ENCODE measurements at places on chromosomes 5 and 9.

DNA sequence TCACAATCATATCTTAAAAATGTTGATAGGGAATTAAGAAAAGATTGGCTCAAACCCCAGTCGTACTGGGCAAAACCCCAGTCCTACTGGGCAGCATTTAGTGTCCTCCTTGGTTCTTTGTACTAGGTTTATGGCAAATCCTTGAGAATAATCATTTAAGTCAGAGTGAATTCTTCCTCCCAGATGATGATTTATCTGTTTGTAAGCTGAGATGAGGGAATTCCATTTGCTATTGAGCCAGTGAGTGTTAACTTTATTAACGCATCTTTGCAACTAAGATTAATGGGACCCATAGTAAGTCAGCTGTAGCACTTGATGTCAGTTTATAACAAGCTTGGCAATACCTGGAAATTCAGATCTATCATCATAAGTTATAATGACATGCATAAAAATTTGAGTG, 821.8 kb upstream of the DMAC1 start:
- no peak for DNase-seq

GRCh38 chr5:54693936-54694657, 176.5 kb downstream of the SNX18 start:
- DNase-seq = no peak

- DNase-seq = no peak
These were observed 17.7 kb downstream of the MARVELD2 start for GRCh38 chr5:69432412-69433206.

GRCh38 chr5:68277431-68277830, 61.9 kb downstream of the PIK3R1 start:
- no peak for DNase-seq

- DNase-seq = no peak
These were observed 58.8 kb upstream of the GFPT2 start for GRCh38 chr5:180411948-180412347.

- DNase-seq = no peak
These were observed 26.5 kb downstream of the WNK2 start for GRCh38 chr9:93210324-93210973.

GRCh38 chr9:104780796-104781395, 17.0 kb downstream of the NIPSNAP3B start:
- DNase-seq = no peak

DNA sequence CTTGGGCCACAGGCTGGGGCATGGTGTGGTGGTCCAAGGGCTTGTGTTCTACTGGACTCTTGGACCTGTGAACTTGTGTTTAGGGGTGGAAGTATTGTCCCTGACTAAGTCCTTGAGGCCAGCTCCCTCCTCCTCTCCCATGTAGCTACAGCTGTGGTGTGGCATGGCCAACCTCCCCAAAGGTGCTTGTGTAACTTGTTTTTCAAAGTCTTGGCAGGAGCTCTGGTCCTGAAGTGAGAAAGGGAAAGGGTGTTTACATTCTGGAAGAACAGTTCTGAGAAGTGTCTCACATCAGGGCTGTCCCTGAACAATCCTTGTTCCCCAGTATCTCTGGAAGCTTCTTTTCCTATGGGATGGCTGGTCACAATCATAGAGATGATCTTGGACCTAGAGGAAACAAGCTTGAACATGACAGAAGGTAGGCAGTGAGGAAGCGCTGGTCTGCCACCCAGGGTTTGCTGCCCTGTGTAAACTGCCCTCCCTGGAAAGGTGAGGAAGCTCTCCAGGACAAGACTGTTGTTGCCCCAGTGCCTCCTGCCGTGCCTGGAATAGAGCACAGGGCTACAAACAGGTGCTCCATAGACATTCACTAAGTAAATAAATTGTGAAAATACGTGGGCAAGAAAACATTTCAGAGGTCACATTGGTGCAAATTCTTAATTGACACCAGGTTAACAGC, 64.6 kb upstream of the KLF9 start:
- DNase-seq = no peak

GRCh38 chr5:135129307-135129706, 95.3 kb upstream of the PITX1 start:
- DNase-seq = no peak

DNA sequence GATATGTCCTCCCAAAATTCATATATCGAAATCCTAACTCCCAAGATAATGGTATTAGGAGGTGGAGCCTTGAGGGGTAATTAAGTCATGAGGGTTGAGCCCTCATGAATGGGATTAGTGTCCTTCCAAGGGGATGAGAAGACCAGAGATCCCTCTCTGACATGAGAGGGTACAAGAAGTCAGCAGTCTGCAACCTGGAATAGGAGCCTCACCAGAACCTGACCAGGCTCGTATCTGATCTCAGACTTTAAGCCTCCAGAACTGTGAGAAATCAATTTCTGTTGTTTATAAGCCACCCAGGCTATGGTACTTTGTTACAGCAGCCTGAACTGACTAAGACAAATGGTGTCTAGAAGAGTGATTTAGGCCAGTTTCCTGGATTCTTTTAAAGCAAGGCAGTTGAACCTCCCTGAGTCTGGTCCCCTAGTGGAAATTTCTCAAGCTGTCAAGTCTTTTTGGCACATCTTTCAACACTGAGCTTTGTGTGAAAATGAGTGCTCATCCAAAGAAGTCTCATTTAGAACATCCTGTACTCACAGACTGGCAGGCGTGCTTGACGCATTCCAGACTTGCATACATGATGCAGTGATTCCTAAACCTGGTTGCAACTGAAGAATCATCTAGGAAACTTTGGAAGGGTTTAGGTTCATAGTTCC, 254.8 kb upstream of the PPP1R2B start:
- DNase-seq = no peak

DNA sequence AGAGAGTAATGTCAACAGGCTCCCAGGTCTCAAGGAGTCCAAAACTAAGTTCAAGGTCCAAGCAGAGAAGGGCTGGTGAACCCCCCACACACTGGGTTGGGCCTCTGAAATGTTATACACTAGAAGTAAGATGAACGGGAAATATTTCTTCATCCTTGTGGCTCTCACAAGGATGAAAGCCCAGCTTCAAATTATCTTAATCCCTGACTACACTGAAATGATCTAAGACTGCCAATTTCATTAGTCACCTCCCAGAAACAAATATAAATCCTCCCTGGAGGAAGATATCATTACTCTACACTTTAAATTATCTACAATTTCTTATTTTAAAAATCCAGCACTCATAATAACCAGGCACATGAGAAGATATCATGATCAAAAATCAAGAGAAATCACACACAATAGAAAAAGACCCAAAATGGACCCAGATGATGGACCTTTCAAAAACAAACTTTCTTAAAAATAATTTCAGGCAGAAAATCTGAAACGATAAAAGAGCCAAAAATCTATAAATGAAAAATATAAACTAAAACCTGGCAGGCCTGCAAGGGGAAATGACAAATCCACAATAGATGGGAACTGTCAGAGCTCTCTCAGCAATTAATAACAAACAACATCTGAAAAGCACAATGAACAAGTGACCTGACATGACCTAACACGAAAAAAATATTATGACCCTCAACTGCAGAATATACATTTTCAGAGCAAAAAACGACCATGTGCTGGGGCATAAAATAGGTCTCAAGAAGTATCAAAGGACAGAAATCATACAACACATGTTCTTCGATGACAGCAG, 117.4 kb downstream of the GPR21 start:
- no peak for DNase-seq

DNA sequence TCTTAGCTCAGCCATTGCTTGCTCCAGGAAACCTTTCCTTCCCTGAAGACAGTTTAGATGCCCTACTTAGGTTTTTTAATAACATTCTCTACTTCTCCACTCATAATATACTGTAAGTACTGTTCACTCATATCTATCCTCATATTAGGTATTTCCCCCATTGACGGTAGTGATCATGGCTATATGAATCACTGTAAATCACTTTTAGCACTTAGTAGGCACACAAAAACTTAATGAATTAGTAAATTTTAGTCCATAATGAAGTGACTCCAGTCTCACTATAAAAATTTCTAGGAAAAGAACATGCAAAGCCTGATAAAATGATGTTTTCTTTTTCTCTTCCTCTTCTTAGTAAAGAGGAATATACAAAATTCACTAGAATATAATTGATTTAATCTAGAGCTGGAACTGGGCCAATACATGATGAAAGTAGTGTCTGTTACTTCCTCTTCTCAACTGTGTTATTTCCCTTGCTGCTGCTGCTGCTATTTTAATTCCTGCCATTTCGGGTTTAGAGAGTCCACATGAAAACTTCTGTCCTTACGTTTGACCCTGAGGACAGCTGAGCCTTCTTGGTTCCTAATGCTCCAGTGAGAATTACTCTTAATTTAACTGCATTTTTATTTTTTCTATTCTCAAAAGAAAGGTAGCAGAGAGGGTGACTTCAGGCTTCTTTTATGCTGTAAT, 73.5 kb downstream of the LNPEP start:
- DNase-seq = peak; percentile 31

- DNase-seq = no peak
These were observed 306.3 kb upstream of the SGCD start for GRCh38 chr5:156020647-156021046.

DNA sequence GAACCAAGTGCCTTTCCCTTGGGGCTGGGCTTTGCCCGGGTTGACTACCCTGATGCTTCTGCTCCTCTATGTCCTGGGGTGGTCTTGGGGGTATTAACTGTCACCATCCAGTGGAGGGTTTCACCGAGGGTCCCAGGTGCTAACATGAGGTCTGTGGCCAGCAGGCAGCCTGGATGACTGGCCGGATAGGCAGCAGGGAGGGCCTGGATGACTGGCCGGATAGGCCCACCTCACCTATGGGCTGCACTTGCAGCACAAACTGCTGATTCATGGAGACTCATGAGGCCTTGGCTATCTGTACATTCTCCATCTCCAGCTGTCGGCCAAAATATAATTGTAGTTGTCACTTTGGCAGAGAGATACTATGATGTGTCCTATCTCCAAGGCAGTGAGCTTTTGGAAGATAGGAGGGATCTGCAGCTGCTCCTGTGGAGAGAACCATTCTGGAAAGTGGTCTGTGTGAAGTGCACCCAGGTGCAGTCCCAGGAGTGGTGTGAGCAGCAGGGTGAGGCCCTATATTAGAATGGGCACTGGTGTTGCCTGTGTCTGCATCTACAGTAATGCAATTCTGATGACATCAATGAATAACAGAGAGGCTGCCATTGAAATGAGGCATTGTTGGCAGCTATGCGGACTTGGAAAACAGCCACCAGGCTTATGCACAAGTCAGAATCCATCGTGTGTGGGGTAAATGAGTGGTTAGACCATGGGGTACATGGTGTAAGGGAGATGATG, 26.3 kb upstream of the CDKN2AIPNL start:
- DNase-seq = no peak

DNA sequence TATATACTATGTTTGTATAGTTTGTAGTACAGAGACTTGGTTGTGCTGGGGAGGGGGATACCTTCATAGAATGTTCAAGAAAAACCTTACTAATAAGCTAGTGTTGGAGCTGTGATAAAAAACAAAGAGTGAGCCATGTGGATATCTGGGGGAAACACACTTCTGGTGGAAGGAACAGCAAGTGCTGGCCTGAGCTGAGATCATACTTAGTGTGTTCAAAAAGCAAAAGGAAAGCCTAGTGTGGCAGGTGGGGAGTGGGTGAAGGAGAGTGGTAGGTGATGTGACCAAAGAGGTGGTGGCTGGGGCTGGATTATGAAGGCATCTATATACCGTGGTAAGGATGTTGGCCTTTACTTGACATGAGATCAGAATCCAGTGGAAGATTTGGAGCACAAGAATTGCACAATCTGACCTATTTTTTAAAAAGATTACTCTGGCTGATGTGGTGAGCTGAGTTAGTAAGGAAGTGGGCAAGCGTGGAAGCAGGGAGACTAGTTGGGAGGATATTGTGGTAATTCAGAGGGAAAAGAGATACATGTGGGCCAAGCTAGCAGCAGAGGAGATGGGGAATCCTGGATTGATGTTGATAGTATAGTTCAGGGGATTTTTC, 26.6 kb downstream of the PALM2AKAP2 start:
- no peak for DNase-seq

DNA sequence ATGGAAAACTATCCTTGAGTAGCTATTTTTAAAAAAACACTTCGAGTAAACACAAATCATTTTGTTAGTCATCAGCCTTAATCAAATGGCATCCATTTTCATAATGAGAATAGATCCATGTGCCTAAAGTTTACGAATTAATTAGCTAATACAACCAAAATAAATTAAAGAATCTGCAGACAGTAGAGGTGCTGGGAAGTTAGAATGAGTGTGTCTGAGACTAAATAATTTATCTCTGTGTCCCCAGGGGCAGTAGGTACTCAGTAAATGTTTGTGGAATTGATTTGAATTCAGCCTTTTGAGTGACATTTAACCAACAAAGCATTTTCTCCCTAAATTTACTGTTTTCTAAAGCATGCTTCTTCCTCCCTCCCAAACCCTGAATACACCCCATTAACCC, 18.6 kb downstream of the TNFSF15 start:
- no peak for DNase-seq

DNA sequence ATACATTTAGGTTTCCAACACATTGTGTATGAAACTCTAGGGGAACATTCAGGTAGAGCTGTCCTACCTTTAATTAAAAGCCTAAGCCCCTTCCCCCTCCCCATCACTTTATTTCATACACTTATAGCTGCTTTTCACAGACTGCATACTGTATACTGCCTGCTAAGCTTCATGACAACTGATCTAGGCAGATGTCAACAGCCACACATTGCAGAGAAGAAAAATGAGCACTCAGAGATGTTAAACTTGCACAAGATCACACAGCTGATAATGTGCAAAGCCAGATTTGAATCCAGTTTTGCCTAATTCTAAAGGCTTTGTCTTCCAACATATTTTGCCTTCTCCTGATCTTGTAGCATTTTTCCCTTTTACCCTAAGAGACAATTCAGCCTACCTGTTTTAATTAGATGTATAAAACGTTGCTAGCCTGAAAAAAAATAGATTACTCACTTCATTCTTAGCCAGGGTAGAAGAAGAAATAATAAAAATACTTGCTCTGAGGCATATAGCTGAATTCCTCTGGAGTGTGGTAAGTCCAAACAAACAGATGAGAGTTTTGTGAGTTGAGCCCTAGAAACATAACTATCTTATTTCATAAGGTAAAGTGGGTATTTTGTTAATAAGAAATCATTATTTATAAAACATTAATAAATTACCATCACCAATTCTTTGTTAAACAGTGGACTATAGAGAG, 56.9 kb upstream of the CAST start:
- DNase-seq = no peak

- no peak for DNase-seq
These were observed 20.0 kb upstream of the TEK start for GRCh38 chr9:27088981-27089380.

GRCh38 chr9:11871852-11872251, 821.3 kb upstream of the TYRP1 start:
- DNase-seq = no peak

GRCh38 chr9:129458663-129459546, 162.0 kb downstream of the C9orf50 start:
- DNase-seq = no peak

DNA sequence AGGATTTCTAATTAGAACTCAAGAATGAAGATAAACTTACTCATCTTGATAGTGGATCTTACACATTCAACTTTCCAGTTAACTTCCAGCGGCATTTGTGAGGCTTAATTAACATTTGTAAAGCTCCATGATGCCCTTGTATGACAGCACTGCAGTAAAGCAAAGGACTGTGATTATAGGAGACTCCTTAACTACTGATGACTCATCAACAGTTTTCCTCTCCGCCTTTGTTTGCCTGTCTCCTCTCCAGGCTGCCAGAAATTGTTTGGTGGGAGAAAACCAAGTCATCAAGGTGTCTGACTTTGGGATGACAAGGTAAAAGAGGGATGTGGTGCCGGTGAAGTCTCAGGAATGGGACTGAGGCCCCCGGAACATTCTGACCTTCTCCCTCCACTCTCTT, 20.4 kb upstream of the CYFIP2 start:
- DNase-seq = no peak

Data from central memory CD4-positive, alpha-beta T cell (primary cell).